ENCODE measurements at places on chromosomes 7 and 10.
A peak's percentile ranks its signal among the peaks of the same experiment; 100 is the strongest.

GRCh38 chr10:133461841-133462240 is 8.1 kb downstream of the SCART1 start:
- no peak for DNase-seq

DNA sequence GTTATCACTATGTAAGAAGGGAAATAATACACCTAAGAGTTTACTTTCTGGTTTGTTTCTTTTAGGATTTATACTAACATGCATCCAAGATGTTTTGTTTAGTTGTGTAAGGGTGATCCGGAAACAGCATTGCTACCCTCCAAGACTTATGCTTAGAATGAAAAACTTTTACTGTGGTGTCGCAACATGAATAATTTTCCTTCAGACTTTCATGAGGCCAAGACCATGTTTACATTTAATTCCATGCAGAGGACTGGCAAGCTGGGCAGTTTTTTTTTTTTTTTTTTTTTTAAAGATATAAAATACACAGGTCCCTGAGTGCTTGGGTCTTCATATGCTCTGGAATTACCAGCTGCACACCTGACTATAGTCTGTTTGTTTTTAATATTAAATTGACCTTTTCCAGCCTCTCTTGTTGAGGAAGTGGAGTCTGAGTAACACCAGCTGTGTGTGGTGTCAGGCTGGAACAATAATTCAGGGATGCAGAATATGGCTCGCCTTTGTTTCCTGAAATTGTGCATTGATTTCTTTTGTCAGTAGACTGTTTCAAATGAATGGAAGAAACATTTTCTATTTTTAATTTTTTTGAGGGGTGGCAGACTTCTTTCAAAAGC is 81.7 kb downstream of the ST7 start:
- DNase-seq = no peak

- DNase-seq = no peak
These were observed 645.7 kb downstream of the SUGCT start for GRCh38 chr7:40780460-40780859.

DNA sequence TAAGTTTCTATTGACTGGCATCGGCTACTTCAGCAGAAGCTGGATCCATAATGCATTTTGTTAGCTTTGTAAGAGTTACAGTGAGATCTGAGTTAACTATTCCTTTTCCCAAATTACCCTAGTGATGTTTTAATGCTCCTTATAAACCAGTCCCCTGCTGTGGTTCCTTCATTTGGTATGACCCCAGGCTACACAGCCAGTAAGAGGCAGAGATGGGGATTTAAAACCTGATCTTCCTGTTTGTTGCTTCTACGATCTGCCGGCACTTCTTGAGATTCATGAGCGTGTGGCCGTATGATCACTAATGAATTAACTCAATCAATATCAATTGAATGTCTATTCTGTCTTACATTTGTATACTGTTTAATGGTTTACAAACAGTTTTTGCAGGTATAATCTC is 86.1 kb downstream of the CACNB2 start:
- no peak for DNase-seq

- DNase-seq = no peak
These were observed 22.3 kb upstream of the SEC61G start for GRCh38 chr7:54781134-54781920.

DNA sequence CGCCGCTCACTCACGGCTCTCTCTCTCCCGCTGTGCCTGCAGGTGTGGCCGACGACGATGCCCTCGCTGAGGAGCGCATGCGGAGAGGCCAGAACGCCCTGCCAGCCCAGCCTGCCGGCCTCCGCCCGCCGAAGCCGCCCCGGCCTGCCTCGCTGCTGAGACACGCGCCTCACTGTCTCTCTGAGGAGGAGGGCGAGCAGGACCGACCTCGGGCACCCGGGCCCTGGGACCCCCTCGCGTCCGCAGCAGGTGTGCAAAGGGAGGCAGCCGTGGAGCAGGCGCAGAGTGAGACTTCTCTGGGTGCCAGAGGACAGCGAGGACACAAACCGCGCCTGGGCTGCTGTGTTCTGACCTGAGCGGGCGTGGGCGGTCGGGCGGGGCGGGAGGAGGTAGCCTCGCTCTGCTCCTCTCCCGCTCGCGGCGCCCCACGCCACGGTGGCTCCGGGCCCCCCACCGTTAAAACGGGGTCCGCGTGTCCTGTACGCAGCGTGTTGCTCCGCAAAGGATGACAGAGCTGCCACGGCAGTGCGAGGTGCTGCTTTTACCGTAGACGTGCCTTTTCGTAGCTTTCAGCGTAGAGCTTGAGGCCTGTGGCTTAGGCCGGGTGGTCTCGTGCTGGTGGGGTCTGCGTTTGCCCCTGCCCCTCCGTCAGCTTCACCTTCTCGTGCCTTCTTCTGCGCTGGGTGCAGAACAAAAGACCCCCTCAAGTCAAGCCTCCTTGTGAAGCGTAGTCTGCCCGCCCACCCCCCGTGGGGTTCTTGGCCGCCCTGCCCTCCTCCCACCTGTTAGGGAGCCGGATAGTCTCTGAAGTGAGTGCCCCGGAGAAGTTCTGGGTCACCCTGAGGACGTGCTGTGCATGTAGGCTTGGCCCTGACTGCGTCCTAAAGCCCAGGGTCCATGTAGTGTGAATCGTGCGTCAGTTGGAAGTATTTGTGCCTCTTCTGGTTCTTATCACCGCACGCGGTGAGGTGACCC is 73.2 kb downstream of the DNAJB6 start:
- DNase-seq = no peak

DNA sequence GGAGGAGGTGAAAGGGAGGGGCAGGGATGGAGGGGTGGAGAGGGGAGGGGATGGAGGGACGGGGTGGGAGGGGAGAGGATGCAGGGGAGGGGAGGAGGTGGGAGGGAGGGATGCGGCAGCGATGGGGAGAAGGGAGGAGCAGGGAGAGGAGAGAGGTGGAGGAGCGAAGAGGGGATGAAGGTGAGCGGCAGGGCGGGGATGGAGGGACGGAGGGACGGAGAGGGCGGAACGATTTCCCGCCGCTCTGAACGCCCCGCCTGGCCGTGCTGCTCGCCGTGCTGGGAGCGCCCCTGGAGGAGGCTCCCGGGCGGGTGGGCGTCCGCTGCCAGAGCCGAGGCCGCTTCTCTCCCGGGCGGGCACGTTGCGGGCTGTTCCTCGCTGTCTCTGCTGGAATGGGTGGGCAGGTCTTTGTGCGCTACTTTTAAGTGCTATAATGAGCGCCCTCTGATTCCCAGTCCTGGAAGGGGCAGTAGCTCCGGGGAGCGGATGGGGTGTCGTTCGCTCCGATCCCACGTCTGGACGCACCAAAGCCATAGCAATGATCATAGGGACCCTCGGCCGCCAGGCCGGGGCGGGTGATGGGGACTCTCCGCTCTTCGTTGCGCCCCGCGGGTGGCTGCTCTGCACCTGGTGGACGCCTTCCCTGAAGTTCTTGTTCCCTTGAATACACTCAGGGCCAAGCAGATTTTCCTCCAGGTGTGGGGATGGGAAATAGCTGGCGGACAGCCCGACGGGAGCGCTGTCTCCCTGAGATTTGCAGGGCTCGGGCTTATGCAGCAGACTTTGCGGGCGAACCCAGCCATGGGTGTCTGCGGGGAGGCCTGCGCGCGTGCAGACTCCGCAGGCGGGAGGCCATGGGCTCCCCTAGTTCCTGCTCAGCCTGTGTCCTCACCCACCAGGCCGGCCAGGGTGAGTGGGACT is 81.1 kb upstream of the CPXM2 start:
- DNase-seq = no peak

- no peak for DNase-seq
These were observed 331.5 kb downstream of the PLXDC2 start for GRCh38 chr10:20147684-20148083.

- peak; percentile 13 for DNase-seq
These were observed 90.8 kb downstream of the KIF20B start for GRCh38 chr10:89792187-89792586.

GRCh38 chr10:19209319-19209718 is 160.7 kb downstream of the MALRD1 start:
- no peak for DNase-seq

DNA sequence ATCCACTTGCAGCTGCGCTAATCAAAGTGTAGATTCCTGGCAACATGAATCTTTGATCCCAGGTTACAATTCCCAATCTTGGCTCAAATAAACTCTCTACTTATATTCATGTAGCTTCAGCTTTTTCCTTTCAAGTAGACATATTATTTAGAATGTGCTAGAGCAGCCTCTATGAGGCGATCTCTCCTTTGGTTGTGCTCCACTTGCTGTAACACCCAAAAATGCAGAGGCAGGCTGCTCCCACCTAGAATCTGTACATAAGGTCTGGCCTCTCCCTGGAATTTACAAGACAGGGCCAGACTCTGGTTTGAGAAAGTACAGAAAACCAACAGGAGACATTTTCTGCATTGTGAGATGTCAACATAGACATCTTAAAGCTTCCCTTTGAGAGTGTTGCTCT is 23.1 kb downstream of the ZNF107 start:
- no peak for DNase-seq

- no peak for DNase-seq
These were observed 4.6 kb upstream of the HMX2 start for GRCh38 chr10:123143162-123143824.

GRCh38 chr10:68105820-68106219 is 3.5 kb upstream of the MYPN start:
- peak; percentile 68 for DNase-seq

DNA sequence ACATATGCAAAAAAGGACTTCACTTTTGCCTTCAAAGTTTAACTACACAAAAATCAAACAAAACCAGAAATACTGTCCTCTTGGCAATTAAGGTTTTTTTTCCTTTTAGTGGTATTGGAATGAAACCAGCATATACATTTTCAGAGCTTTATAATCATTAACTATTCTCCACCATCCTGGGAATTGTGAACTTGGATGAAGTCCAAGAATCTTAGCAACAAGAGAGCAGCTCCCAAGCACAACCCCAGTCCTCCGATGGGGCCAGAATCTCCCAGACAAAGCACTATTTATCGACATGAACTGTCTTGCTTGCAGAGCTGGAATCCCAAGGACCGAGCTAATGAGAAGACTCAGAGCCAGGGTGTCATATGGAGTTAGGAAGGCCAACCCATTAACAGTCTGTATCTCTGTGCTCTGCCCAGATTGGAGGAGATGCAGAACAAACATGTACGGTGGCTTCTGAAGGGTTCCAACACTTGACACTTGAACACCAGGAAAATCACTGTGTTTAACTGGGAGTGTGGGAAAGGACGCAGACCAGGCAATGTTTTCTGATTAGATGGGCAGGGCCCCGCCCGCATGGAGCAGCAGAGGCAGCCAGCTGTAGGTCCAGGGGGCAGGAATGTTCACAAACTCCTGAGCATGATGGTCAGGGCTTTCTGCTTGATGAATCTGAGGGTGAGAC is 35.5 kb downstream of the PPP1R3C start:
- peak; percentile 20 for DNase-seq

DNA sequence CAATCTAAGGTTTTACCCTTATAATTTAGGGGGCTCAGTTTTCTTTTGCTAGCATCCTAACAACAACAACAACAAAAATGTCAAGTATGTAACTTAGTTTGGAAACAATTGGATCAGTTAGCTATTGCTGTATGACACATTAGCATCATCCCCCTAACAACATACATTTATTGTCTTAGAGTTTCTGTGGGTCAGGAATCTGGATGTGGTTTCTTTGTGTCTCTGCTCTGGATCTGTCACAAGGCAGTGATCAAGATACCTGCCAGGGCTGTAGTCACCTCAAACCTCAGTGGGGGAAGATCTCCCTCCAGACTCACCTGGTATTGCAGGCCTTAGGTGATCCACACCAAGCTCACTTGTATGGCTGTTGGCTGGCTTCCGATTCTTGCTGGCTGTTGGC is 18.3 kb downstream of the CREB5 start:
- DNase-seq = no peak

DNA sequence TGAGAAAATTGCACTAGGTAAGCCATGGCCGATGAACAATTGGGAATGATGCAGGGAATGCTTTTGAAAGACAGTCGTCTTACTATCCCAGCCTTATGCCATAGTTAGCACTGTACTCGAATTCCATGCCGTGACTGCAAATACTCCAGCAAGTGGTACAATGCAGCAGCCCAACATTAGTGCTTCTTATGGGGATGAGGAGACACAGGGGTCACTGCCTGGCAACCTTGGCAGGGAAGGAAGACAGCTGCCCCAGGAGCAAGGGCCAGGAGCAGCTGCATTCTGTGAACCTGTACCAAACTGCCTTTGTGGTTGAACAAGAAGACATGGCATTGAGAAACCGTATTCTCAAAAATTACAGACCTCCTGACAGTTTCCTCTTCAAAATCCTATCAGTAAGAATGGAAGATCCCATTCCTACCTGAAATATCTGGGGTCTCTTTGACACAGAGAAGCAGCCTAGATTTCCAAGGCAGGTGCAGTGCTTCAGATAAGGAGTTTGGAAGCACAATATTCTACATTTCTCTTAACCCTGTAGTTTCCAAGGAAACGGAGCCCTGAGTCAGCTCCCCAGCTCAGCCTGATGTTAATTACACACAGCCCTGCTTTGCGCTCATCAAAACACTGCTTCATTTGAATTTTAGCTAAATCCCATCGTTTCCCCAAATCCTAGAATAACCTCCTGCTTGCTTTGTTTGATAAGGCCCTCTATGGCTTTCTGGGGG is 49.0 kb upstream of the FRMD4A start:
- DNase-seq = no peak

GRCh38 chr7:140176122-140176701 is 571 bp downstream of the KDM7A start:
- no peak for DNase-seq

GRCh38 chr10:112526139-112526538 is 79.1 kb downstream of the VTI1A start:
- peak; percentile 13 for DNase-seq

- no peak for DNase-seq
These were observed 12.7 kb downstream of the C10orf71 start for GRCh38 chr10:49311555-49312236.

DNA sequence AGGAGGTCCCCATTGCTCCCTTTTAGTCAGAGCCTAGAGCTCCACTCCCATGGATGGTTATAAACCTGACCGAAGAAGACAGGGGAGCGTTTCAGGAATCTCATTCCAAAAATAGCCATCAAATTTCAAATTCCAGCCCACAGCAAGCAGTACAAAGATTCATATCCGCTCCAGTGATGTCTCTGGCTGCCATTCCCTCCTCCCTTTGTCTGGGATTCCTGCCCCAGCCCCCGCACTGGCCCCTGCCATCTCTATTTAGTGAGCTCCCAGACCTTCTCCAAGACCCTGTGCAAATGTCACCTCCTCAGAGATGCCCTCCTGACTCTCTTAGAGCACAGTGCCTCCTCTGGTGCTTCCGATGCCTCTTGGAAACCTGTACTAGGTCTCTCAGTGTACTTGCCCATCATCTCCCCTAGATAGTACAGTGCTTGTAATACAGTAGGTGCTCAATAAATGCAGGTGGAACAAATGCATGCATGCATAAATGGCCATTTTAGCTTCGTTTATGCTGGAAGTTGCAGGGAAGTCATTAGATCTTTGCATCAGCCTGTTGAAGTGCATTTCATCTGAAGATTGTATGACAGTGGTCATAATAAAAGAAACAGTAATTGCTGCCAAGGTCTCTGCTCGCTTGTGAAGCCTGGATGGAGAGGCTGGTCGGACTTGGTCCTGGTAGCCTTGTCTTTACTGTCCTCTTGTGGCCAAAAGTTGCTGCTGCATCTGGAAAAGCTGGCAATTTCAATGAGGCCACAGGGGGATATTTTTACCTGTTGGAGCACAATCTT is 32.0 kb upstream of the HABP2 start:
- peak; percentile 62 for DNase-seq

Data from HT1080 (cell line).